ENCODE measurements at places on chromosomes 1 and 21.

DNA sequence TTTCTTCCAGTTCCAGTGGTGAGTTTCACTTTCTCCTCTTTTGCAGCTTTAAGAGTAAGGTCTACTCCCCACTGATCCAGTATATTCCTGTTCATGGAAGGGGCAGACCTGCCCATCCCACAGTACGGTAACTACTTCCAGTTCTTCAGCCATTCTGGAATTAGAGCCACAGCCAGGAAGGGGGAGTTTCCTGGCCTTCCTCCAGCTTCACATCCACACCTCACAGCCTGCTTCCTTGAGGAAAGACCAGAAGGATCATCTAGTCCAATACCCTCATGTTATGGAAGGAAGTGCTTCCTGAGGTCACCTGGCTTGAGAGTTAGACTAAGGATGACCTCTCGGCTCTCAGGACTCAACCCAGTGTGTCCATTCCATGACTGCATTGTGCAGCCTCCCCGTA lies 597.8 kb downstream of the KIF26B start:
- no peak for DNase-seq

DNA sequence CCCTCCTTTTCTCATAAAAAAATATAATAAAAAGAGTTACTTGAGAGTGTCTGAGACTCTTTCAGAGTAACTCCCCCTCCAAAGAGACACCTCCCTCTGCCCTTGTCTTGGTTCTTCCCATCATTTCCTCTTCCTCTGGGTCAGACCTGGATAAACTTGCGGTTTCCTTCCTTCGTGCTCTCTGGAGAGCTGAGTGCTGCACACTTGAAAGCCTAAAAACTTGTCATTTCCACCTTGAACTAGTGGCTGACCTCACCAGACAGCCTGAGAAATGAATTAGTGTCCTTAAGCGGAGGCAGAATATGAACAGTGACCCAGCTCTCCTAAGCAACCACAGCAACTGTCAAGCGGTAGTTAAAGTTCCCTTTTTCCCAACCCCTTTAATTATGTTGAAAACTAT lies 88.4 kb upstream of the PROX1 start:
- DNase-seq, result no peak

DNA sequence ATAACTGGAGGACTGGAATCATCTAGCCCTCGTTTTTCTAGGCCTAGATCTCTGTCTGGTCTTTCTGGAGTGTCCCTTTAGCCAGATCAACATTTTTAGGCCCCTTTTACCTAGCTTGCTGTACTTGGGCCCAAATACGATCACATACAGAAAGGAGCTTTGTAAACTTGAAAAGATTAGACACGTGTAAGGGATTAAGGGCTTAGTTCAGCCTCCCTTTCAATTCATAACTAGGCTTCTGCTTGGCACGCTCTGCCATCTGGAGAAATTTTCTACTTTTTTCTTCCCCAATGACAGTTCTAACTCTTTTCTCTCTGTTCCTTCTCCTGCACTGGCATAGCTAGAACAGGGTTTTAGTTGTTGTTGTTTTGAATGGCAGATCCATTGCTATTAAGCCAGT lies 153.3 kb upstream of the BEND5 start:
- no peak for DNase-seq

DNA sequence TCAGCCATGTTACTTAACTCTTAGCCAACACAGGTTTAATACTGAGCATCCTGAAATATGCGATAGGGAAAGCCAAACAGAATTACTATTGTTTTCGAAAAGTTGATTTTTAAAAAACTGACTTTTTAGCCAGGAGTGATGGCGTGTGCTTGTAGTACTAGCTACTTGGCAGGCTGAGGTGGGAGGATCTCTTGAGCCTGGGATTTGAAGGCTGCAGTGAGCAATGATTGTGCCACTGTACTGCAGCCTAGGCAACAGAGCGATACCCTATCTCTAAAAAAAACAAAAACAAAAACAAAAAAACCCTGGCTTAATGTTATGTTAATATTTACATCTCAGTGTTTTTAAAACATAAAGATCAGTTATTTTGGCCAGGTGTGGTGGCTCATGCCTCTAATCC lies 16.7 kb downstream of the NMNAT1 start:
- no peak for DNase-seq

DNA sequence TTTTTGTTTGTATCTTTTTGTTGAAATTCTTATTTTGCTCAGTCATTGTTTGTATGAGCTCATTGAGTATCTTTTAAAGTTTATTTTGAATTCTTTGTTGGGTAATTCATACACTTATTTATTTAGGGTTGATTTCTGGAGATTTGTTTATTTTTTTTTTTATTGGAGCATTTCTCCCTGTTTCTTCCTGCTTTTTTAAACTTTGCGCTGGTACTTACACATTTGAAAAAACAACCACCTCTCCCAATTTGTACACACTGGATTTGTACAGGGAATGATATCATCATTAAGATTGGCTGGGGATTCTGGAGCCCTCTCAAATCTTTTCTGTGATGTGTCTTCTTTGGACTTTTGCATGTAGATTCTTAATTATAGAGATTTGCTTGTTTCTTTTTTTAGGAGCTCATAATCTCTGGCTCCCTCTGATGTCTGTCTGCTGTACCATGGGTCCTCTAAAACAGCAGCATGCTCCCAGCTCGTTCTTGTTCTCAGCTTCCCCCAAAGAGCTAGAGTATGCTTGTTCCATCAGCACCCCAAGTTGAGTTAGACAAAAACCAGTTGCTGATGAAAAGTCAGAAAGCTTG lies 310.7 kb downstream of the DUSP10 start:
- DNase-seq, result no peak
